ENCODE measurements at places on chromosomes 5 and 9.

- DNase-seq: no peak
Measured at GRCh38 chr9:130662970-130663257, 1.5 kb upstream of the PRDM12 start.

DNA sequence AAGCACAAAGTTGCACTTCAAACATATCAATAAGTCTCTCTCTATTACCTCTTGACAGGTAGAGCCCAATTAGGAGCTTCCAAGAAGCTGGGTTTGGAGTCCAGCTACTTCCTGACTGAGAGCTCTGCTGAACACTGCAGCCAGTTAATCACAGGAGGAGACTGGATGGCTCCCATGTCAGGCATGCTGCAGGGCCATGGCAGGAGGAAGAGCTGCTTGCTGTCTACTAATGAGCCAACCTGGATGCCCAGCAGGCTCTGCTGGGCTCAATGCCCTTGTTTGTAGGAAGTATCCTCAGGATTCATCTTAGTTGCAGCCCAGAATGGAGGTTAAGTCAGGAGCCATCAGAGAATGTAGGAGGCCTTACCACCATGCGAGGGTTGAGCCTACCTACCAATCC, 91.9 kb downstream of the TMEM215 start:
- DNase-seq: no peak

DNA sequence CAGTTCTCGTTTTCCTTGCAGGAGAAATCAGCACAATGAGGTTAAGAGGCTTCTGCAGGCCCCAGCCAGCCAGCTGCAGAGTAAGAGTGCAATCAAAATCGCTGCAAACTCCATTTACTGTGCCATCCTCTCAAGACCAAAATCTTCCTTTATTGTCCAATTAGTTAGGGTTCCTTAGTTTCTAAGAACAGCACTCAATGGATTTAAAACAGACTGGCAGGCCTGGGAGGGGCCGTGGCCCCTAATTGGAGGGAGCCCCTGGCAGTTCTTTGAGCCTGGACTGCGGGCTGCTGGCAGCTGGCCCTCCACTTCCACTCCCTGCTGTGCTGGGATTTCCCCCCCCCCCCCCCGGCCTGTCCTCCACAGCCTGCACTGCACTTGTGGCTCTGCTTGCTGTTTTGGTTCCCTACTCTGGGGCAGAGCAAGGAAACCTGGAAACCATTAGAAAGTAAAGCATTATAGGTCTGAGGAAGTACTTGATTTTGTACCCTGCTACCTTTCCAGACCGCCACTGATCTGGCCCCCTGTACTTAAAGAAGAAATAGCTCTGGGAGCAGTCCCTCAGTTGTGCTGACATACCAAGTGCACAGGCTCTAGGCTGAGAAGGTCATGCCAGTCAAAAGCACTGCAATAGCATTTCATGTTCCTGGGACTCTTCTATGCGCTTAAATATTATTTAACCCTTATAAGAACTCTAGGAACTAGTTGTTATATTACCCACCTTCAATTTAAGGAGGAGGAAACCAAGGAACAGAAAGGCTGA, 129.0 kb downstream of the APBA1 start:
- no peak for DNase-seq

DNA sequence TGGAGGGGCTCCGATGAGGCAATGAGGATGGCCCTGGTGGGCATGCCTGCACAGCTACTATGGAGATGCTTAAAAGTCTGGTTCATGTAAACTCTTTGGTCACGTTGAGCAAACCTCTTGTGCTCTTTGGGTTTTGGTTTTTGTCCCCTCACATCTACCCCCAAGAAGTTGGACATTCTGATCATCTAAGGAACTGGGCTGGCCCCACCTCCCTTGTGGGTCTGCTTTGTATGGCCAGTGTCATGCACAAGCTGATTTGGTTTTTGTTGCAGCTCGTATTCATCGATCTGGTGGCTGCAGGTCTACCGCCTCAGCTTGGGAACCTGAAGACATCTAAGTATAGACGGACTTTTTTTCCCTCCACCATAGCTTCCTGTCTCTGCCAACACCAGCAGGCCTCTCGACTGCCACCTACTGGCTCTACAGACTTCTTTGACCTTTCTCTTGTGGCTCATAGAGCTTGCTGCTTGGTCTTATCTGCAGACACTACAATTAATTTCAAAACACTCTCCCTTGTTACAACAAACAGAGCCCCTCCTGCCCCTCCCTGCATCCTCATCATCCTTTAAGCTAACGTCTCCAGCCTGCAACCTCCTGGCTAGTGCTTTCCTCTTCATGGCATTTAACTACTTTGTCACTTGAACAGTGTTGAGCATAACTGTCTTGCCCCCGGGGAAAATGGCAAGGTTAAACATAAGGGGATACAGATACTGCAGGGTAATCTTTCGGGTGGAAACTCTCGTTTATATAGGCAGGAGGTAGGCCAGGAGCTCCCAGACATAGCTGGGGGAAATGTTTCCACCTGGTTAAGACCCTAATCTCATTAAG, 34.5 kb downstream of the TSTD2 start:
- DNase-seq: peak; percentile 61

Data from AG09309 (cell line).